ENCODE measurements at places on chromosomes 2 and 18.

GRCh38 chr2:208479342-208479741, 72.8 kb downstream of the PTH2R start:
- no peak for DNase-seq

DNA sequence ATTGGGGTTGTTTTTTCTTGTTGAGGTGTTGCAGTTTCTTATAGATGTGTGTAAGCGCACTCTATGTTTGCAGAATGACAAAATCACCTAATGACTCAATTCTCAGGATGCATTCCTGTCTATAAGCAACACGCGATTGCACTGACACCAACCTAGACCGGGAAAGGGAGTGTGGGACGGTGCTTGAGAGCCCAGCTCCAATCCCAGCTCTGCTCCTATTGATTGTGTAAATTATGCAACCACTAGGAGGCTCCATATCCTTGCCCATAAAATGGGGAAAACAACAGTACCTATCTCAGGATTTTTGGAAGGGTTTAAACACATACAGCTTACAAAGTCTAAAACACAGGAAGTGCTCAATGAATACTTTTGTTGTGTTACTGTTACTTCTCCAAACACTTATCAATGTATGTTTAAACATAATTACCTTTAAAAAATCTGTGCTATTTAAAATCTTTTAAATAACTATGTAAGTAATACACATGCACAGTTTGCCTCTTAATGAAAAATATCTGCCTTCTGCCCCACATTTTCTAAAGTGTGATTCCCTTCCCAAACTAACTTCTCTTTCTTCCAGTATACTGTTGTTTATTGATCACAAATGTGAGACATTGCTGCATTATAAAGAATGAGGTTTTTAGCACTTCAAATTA, 132.5 kb downstream of the SPHKAP start:
- no peak for DNase-seq

DNA sequence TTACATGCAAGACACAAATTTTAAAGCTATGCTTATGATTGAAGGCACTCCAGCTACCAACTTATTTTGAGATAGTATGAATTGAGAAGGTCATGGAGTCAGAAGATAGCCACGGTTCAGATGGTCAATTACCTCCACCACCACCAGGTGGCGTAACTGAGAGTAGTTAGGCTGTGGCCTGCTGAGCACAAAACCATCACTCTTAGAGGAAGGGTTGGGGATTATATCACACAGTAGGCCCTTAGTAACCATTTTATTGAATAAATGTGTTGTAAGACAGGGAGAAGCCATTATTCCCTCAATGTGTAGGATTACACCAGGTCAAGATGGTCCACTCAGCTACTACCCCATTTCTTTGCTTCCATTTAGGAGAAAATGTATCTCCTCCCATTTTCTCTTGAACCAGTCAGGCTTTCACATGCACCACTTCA, 18.8 kb downstream of the KLHL41 start:
- DNase-seq, result peak; percentile 64

GRCh38 chr2:145026456-145027455, 506.8 kb upstream of the ZEB2 start:
- DNase-seq, result no peak

DNA sequence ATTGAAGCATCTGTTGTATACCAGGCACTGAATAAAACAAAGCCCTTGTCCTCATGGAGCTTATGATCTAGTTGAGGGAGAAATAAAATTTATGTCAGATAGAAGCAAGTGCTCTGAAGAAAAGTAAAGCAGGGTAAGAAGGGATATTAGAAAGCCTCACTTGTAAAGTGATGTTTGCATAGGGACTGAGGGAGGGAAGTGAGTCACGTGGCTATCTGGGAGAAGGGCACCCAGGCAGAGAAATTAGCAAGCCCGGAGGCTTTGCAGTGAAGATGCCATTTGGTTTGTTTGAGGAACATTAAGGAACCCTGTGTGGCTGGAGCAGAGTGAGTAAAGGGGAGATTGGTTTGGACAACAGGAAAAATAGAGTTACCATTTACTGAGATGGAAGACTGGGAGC, 52.1 kb downstream of the RBBP8 start:
- DNase-seq, result no peak

DNA sequence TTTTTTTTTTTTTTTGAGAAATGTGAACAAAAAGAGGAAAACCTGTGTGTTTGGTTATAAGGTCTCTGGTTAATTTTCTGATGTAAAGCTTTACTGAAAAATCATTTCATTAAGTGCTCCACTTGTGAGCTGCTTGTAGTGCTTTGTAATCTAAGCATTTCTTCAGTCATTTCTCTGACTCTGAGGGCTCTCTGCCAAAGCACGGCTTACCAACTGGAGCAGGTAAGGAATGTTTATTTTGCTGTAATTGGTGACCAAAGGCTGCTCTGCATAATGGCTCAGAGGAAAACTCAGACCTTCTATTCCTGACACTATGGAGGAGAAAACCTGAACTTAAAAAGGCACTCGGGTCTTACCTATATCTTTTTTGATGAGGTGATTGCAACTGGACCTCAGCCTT, 848.8 kb downstream of the MBD2 start:
- DNase-seq, result no peak

DNA sequence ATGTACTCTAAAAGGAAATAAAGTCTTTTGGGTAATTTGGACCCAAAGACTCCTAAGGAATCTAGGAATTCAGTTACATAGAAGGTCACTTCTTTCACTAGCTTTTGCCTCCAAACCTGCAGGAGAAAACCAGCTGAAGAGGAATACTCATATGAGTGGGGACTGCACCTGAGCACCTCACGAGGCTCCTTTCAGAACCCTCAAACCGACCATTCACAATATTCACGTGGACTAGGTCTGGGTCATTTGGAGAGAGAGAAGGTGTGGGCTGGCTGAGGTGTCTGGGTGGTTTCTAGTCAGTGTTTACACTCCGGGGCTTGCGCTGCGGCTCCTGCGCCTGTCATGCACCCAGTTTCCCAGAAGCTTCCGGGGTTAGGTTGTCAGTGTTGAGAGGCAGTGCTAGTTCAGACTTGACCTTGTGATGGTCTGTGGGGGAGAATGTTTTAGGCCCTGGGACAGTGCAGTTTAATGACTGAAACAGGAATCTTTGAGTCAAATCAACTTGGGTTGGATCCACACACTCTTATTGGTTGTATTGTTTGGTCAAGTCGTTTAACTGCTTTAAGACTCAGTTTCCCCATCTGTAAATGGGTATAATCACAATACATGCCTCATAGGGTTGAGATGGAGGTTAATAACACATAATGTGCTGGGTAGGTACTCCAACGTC, 78.4 kb downstream of the LIMS1 start:
- peak; percentile 84 for DNase-seq

All from CD4-positive, alpha-beta T cell treated with Interferon alpha-2 for 1 hour (primary cell).